ENCODE measurements at places on chromosomes 11 and 22. TPM values are rescaled to one million over a fixed set of nuclear protein-coding genes. Genes with fewer than 3 reads are reported as not detected.

- H3K4me1 ChIP-seq = peaks cover 40% of the 10 kb centered on the region
- H3K4me3 ChIP-seq = peak within 1 kb of the TSS; percentile 100
- peaks cover 48% of the 10 kb centered on the region for H3K36me3 ChIP-seq
- H3K27ac ChIP-seq = peak within 1 kb of the TSS; percentile 100
- no peaks in the 10 kb centered on the region for H3K27me3 ChIP-seq
These were observed at the start of gene PCF11 for GRCh38 chr11:83156996-83157593. Gene PCF11 (plus strand): TSS chr11:83157131. CDS start chr11:83157440, 309 bp downstream.

SLC25A17 gene
- 24.1 TPM for total RNA-seq

GRCh38 chr11:44140805-44141204 lies 45.3 kb downstream of the EXT2 start:
- H3K4me1 ChIP-seq = no peaks in the 10 kb centered on the region
- no peak overlapping the region for H3K4me3 ChIP-seq
- no peak overlapping the region for H3K27ac ChIP-seq
- H3K36me3 ChIP-seq = peaks cover 8% of the 10 kb centered on the region
- DNase-seq = no peak

DNA sequence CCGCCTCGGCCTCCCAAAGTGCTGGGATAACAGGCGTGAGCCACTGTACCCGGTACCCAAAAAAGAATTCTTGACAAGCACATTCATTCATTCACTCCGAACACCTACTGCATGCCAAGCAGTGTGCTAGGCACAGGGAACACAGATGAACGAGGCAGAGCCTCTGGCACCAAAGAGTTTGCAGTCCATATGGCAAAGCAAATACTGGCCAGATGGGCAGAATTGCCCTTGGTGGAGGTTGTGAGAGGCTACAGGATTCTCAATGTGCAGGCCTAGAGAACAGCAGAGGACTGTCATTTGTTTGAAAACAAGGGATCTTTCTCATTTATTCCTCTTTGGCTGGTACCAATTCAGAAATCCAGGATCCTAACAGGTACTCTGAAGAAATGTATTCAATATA lies 27.5 kb upstream of the MTCH2 start:
- no peak overlapping the region for H3K4me3 ChIP-seq
- H3K4me1 ChIP-seq = peaks cover 5% of the 10 kb centered on the region
- no peak for DNase-seq
- no peaks in the 10 kb centered on the region for H3K27me3 ChIP-seq

DNA sequence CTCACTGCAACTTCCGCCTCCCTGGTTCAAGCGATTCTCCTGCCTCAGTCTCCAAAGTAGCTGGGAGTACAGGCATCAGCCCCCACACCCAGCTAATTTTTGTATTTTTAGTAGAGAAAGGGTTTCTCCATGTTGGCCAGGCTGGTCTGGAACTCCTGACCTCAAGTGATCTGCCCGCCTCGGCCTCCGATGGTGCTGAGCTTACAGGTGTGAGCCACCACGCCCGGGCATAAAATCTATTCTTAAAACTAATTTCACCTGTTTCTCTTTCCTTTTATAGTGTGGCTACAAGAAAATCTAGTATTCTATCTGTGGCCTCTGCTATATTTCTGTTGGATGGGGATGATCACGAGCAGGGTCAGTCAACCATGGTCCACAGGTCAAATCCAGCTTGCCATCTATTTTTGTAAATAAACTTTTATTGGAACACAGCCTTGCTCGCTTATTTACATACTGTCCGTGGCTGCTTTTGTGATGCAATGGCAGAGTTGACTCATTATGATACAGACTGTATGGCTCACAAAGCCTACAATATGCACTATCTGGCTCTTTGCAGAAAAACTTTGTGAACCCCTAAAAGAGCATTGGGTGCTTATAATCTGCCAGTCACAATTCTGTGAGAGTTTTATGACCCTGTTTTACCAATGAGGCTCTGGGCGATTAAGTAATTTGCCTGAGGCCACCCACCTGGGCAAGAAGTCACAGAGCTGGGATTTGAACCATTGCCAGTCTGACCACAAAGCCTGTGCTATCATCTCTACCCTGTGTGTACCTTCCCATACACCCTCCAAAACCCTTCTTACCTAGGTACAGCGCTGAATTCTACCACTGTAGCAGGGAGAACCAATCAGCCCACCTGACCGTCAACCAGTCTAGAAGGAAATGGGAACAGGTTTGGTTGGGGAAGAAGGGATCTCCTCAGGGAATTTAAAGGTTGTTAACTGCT lies 28.3 kb downstream of the SLC1A2 start:
- no peak overlapping the region for H3K4me3 ChIP-seq
- peaks cover 4% of the 10 kb centered on the region for H3K27me3 ChIP-seq
- peaks cover 15% of the 10 kb centered on the region for H3K4me1 ChIP-seq
- peak; percentile 44 for DNase-seq
- no peaks in the 10 kb centered on the region for H3K36me3 ChIP-seq
- no peak overlapping the region for H3K27ac ChIP-seq

GRCh38 chr22:47309476-47309875 lies 547.0 kb downstream of the TBC1D22A start:
- no peaks in the 10 kb centered on the region for H3K27me3 ChIP-seq
- no peak overlapping the region for H3K4me3 ChIP-seq
- H3K36me3 ChIP-seq = no peaks in the 10 kb centered on the region
- no peaks in the 10 kb centered on the region for H3K4me1 ChIP-seq

DNA sequence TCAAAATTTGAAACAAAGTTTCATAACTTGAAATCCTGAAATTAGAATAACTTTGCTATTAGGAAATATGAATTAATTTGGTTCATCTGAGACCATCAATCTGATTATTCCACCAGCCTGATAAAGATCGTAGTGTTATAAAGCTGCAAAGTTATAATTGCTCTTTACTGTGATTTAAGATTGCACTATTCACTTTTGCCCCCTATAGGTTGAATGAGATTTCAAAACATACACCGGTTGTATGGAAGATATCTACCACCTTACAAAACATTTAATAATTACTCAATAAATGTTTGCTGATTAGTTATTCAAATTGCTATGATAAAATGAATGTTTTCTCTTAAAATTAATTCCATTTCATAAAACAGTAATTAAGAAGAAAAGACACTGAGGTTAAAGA lies 26.1 kb downstream of the APIP start:
- no peak overlapping the region for H3K4me3 ChIP-seq
- H3K27me3 ChIP-seq = no peaks in the 10 kb centered on the region
- H3K4me1 ChIP-seq = no peaks in the 10 kb centered on the region
- H3K27ac ChIP-seq = no peak overlapping the region
- peaks cover 8% of the 10 kb centered on the region for H3K36me3 ChIP-seq

DNA sequence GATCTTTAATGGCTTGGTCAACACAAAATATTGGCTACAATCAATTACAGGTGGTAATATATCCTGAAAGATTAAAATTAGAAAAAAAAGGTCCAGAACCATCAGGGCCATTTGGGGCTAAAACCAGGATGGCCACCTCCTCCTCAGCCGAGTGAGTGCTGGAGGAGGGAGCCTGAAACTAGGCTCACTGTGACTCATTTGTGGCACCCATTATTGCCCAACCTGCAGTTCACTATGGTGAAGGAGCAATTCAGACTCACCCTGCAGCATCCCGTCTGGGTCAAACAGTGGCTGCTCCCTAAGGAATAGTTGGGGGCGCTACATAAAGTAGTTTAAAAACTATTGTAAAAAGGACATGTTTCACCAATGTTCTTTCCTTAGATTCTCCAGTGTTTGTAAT lies 60.7 kb downstream of the GLYATL1 start:
- H3K36me3 ChIP-seq = no peaks in the 10 kb centered on the region
- no peak for DNase-seq
- H3K27me3 ChIP-seq = no peaks in the 10 kb centered on the region
- H3K27ac ChIP-seq = no peak overlapping the region
- H3K4me3 ChIP-seq = no peak overlapping the region

CRYBB2 gene
- not detected for total RNA-seq

OR5T3 gene
- not detected for total RNA-seq

HIC2 gene
- 4.8 TPM for total RNA-seq

- no peaks in the 10 kb centered on the region for H3K4me1 ChIP-seq
- H3K27me3 ChIP-seq = peaks cover 2% of the 10 kb centered on the region
- DNase-seq = no peak
- H3K27ac ChIP-seq = no peak overlapping the region
These were observed 526.7 kb downstream of the INSC start for GRCh38 chr11:15641271-15642045.

- no peaks in the 10 kb centered on the region for H3K27me3 ChIP-seq
- H3K4me1 ChIP-seq = no peaks in the 10 kb centered on the region
- no peak overlapping the region for H3K27ac ChIP-seq
- DNase-seq = no peak
- peaks cover 56% of the 10 kb centered on the region for H3K36me3 ChIP-seq
- H3K4me3 ChIP-seq = no peak overlapping the region
These were observed 22.3 kb downstream of the RANGAP1 start for GRCh38 chr22:41263704-41264103.

- H3K27ac ChIP-seq = no peak overlapping the region
- peaks cover 18% of the 10 kb centered on the region for H3K4me1 ChIP-seq
- no peaks in the 10 kb centered on the region for H3K36me3 ChIP-seq
- H3K27me3 ChIP-seq = peaks cover 11% of the 10 kb centered on the region
- no peak overlapping the region for H3K4me3 ChIP-seq
- no peak for DNase-seq
These were observed 20.0 kb downstream of the FAM83F start for GRCh38 chr22:40014667-40015248.

DNAJB7 gene
- total RNA-seq = not detected

DNA sequence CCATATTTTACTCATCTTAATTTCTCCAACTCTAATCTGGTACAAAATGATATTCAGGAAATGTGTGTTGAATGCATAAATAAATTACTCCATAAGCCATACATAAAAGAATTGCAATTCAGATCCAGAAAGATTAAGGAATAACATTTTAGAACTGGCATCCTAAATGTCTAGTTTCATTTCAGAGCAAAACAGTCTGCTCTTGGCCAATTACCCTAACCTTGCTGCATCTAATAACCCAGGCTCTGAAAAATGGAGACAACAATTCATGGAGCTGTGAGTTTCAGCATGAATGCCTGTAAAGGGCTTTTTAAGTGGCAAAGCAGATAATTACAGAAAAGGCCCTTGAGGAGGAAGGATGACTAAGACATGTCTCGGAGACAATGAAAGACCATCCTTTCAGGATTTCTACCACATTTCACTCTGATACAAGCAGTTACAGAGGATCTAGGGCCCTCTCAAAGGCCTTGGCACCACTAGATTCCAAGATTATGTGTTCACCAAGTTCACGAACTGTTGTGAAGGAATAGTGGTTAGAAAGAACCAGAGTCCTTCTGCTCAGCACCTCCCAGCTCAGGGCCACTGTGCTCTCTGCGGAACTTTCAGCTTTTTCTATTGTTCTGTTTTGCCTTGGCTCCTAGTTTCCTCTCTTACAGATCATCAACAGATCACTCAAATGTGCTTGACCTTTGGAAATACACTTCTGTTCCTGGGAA lies 157.6 kb upstream of the BLID start:
- H3K27ac ChIP-seq = no peak overlapping the region
- H3K27me3 ChIP-seq = no peaks in the 10 kb centered on the region
- no peak for DNase-seq
- H3K4me1 ChIP-seq = no peaks in the 10 kb centered on the region

- H3K4me1 ChIP-seq = peaks cover 35% of the 10 kb centered on the region
- DNase-seq = no peak
- peaks cover 58% of the 10 kb centered on the region for H3K36me3 ChIP-seq
- peak overlapping the region; percentile 48 for H3K27ac ChIP-seq
- H3K27me3 ChIP-seq = no peaks in the 10 kb centered on the region
These were observed 76.7 kb downstream of the PISD start for GRCh38 chr22:31585161-31585859.

WT1 gene
- total RNA-seq = not detected

DNA sequence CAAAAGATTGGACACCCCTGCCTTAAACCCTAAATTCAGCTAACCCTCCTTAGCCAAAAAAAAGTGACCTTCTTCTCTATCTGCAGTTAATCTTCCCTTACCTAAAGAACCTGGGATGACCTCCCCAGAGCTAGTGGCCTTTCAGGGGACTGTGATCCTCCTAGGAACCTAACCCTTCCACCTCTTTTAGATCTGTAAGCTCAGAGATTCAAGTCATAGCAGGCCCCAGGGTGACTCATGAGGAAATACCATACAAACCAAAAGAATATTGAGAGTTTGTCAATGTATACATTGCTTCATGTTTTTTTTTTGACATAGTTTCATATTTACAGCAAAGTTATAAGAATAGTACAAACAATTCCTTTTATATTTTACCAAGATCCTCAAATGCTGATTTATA lies 38.3 kb upstream of the CXCR5 start:
- DNase-seq = no peak
- H3K36me3 ChIP-seq = peaks cover 3% of the 10 kb centered on the region
- no peak overlapping the region for H3K4me3 ChIP-seq
- H3K4me1 ChIP-seq = peaks cover 32% of the 10 kb centered on the region

DNA sequence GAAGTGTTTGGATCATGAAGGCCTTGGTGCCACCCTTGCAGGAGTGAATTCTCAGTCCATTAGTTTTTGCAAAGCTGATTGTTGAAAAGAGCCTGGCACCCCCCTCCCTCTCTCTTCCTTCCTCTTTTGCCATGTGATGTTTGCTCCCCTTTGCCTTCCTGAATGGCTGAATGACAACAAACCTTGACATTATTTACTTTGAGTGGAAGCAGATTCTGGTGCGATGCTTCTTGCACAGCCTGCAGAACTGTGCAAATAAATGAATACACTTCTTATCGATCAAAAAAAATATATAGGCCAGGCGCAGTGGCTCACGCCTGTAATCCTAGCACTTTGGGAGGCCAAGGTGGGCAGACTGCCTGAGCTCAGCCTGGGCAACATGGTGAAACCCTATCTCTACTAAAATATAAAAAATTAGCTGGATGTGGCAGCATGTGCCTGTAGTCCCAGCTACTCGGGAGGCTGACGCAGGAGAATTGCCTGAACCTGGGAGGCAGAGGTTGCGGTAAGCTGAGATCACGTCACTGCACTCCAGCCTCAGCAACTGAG lies 2.0 kb upstream of the NARS2 start:
- peaks cover 23% of the 10 kb centered on the region for H3K4me1 ChIP-seq
- peaks cover 5% of the 10 kb centered on the region for H3K27me3 ChIP-seq
- H3K27ac ChIP-seq = no peak overlapping the region
- no peak overlapping the region for H3K4me3 ChIP-seq

GRCh38 chr11:8293171-8293570 lies 29.5 kb upstream of the LMO1 start:
- no peaks in the 10 kb centered on the region for H3K36me3 ChIP-seq
- no peaks in the 10 kb centered on the region for H3K27me3 ChIP-seq
- H3K4me3 ChIP-seq = no peak overlapping the region
- no peaks in the 10 kb centered on the region for H3K4me1 ChIP-seq
- no peak for DNase-seq

DNA sequence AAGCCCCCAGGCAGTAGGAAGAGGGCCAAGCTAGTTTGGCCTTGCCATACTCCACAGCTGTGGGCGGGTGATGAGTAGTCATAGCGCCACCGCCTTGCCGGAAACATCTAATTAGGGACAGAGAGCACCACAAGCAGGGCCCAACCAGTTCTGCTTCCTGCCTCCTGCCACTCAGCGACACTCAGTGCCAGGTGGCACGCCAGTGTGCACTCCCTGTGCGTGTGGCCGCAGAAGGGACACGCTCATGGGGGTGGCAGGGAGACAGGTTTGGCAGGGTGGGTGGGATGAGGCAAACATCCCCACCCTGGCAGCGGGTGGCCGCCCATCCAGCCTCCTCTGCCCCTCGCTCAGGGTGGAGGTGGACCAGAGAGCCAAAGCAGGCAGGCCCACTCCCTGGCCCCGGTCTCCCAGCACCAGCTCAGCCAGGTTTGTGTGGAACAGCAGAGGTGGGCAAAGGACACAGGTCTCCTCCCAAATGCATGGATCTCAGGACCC lies 4.9 kb downstream of the OVOL1 start:
- peak; percentile 76 for DNase-seq
- no peak overlapping the region for H3K4me3 ChIP-seq
- H3K27me3 ChIP-seq = peaks cover 30% of the 10 kb centered on the region
- H3K27ac ChIP-seq = peak overlapping the region; percentile 75

RGL4 gene
- total RNA-seq = 34.0 TPM

AMBRA1 gene
- total RNA-seq = 34.0 TPM

- H3K27ac ChIP-seq = no peak overlapping the region
- H3K27me3 ChIP-seq = no peaks in the 10 kb centered on the region
- H3K4me3 ChIP-seq = no peak overlapping the region
- no peak for DNase-seq
These were observed 52.4 kb downstream of the SYTL2 start for GRCh38 chr11:85758480-85759039.
